ENCODE measurements at places on chromosomes 7 and 10.
A peak's percentile ranks its signal among the peaks of the same experiment; 100 is the strongest.

GRCh38 chr7:155829796-155830470 is 17.7 kb upstream of the SHH start:
- DNase-seq: no peak

DNA sequence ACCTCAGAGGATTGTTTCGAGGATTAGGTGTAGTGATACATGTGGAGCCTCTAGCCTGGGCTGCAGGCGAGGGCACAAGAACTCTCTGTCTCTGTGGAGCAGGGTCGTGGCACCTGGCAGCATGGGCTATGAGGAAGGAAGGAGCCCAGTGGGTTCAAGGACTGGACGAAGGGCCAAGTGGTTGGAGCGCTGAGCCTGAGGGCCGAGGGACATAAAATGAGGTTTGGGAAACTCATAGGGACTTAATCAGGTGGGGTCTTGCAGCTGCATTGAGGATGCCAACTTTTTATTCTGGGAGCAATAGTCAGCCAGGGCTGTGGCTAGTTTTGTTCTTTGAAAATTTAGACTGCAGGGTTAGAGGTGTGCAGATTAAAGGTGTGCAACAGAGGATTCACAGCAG is 33.0 kb upstream of the ZNF32 start:
- no peak for DNase-seq

DNA sequence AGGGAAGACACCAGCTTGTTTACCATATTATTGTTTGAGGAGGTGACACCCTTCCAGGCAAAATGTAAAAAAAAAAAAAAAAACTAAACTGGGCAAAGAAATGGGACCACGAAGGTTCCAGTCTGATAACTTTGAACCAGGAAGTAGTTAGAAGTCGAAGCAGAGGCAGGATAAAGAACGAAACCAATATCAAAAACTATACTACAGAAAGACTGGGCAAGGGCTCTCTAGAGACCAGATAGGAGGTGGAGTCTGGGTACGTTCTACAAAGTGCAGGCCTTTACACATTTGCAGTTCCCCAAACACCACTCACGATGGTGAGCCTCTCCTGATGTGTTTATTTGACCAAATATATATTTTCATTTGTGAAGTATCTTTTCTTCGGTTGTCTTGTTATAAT is 125.7 kb upstream of the CDK1 start:
- no peak for DNase-seq

GRCh38 chr10:5566614-5567013 is 41.9 kb downstream of the CALML3 start:
- DNase-seq: no peak

DNA sequence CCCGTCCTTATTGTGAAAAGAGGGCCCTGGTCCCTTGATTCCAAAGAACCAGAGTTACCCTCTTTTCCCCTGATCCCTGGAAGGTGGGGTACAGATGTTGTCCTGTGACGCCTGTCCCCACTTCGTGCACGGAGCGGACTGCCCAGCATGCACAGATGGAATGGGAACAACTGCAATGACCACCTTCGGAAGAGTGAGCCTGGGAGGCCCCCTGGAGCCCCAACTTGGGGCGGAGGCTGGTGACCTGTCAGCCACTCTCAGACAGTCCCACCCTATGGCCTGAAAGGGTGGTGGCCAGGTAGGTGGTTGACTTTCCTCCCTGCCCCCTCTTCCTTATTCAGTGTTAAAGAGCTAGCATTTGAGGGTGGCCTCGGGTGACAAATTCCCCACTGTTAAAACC is 196.6 kb upstream of the GALNT17 start:
- no peak for DNase-seq

DNA sequence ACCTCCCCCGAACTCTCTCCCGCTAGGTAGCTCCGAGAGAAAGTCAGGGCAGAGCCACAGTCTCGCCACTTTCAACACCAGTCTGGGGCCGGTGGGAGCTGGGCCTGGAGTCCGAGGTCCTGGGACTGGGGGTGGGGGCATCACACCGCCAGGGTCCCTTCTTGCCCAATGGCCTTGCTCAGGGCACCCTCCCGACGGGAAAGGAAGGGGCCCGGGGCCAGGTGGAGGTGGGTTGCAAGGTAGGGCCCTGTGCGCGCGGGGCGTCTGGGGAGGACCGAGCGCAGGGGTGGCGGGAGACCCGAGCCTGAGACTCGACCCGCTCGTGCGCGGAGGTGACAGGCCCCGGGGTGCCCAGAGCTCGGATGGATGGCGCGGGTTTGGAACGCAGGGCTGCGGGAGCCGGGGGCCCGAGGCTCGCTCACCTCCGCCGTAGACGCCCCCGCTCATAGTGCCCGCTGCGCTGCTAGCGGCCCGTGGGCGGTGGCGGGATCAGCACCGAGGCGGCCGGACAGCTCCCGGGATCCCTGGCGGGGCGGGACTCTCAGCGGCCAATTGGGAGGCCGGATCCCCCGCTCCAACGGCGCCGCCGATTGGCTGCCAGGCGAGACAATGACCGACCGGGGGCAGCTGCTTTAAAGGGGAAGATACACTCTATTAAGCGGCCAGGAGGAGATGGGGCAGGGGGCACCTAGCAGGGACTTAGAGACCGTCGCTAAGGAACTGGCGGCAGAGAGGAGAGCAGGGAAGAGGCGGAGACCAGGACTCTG is at the start of gene ACTL6B:
TSS of gene ACTL6B (minus strand) at position 541 of the 767 bp plus-strand sequence. CDS start at position 447, 94 bp downstream.
- DNase-seq: peak; percentile 88

DNA sequence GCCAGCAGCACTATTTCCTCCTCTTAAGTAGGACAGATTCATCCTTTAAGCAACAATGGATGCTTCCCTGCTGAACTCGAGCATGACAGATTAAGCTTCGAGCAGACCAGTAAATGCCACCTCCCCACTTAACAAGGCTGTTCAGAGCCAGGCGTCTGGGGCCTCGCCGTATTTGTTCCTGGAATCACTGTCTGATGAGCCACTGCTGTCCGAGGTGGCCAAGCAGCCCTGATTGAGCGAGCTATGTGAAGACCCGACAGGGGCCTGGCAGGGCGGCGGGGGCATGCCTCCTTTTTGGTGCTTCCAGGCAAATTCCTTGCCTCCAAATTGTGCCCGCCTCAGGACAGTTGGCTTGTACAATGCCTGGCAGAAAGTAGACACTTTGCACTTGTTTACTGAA is 862.6 kb downstream of the NRG3 start:
- DNase-seq: no peak

DNA sequence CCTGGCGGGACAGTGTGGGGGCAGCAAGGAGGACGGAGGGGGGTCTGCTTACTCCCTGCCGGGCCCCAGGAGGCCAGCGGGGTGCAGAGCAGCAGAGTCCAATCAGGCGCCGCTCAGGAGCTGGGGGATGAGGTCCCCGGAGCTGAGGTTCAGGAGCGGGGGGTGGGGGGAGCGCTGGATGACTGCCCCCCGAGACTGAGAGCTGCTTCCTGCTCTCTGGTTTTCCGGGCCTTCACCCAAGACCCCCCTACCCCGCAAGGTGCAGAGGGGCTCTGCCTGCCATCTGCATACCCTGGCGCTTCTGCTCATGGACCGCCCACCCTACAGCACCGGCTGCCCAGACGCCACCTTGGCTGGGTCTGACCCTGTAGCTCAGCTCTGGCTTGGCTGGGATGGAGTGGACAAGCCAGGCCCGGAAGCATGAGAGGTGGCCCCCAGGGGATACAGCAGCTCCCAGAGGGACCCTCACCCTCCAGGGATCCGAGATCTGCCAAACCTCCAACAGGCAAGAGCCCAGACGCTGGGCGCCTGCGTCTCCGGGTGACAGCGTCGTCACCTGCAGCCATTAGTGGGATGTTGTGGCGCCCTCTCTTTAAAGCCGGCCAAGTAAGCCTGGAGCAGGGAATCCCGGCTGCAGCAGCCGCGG is 930 bp downstream of the KNDC1 start:
- DNase-seq: no peak

DNA sequence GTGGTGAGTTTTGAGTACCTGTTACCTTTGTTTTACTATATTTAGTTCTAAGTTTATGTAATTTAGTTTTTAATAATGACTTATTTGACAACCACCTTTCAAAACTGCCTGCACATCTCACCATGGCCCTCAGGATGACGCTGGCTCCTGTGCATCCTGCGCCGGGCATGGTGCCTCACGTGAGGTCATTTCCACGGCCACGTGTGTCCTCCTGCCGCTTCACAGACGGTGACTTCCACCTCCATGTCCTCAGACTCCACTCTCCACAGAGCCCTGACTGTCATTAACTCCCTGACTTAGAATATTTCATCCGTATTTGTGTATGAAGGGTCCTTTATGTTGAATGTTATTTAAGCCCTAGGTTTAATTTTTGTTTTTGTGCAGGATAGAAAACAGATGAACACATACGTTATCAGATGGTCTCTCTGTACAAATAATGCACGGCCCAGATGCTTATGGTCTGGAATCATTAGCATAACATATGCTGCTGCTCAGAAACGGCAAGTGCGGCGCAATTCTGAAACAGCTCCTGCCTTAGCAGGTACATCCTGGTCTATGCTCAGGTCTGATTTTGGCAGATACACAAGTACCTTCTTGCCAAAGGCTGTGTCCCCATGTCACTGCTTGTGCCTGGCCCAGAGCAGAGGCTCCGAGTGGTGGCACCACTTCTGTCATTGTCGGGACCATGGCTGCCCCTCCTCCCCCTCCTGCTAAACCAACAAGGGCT is 155.8 kb downstream of the WDR37 start:
- DNase-seq: no peak

- DNase-seq: no peak
These were observed 138.0 kb upstream of the NPS start for GRCh38 chr10:127411062-127411461.

- DNase-seq: no peak
These were observed 111.3 kb upstream of the TNS3 start for GRCh38 chr7:47693216-47693615.

- no peak for DNase-seq
These were observed 110.9 kb downstream of the CCDC7 start for GRCh38 chr10:32556783-32557395.

- DNase-seq: no peak
These were observed 140.6 kb downstream of the KIAA1217 start for GRCh38 chr10:24349379-24350001.

DNA sequence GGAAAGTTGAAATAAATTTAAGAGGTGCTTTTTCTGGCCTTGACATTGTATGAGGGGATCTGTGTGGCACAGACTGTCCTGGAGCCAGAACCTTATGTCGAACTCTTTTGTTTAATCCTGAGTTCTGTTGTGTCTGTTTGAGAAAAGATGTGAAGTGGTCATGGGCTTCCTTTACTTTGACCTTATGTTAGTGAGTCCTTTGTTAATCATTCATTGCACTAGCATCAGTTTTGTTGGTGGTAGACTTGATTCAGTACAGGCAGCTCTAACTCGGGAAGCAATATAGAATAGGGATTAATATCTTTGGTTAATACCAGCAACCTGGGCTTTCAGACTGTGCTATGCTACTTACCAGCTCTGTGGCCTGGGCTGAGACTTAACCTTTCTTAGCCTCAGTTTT is 123.9 kb upstream of the FZD1 start:
- no peak for DNase-seq

- DNase-seq: no peak
These were observed 1031.7 kb downstream of the LRMDA start for GRCh38 chr10:76463111-76463510.

DNA sequence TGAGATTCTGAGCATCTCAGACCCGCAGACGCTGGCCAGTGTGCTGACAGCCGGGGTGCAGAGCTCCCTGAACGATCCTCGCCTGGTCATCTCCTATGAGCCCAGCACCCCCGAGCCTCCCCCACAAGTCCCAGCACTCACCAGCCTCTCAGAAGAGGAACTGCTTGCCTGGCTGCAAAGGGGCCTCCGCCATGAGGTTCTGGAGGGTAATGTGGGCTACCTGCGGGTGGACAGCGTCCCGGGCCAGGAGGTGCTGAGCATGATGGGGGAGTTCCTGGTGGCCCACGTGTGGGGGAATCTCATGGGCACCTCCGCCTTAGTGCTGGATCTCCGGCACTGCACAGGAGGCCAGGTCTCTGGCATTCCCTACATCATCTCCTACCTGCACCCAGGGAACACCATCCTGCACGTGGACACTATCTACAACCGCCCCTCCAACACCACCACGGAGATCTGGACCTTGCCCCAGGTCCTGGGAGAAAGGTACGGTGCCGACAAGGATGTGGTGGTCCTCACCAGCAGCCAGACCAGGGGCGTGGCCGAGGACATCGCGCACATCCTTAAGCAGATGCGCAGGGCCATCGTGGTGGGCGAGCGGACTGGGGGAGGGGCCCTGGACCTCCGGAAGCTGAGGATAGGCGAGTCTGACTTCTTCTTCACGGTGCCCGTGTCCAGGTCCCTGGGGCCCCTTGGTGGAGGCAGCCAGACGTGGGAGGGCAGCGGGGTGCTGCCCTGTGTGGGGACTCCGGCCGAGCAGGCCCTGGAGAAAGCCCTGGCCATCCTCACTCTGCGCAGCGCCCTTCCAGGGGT is 703 bp downstream of the RBP3 start:
- no peak for DNase-seq

DNA sequence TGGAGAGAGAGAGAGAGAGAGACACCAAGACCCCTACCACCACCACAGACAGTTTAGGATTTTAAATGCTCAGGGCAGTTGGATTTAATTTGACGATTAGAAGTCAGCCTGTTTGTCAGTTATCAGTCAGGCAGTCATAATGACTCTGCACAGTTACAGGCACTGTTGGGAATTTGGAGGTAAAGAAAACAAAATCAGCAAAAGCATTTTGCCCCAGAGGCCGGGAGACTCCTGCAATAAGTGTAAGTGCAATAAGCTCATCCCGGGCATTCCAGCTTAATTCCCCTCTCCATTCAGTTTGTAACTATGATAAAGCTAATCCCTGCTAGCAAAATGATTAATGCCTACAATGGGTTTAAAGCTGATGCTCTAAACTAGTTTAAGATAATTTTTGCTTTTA is 13.5 kb downstream of the SEMA3C start:
- no peak for DNase-seq

- no peak for DNase-seq
These were observed 51.7 kb downstream of the XRCC2 start for GRCh38 chr7:152624228-152624627.

DNA sequence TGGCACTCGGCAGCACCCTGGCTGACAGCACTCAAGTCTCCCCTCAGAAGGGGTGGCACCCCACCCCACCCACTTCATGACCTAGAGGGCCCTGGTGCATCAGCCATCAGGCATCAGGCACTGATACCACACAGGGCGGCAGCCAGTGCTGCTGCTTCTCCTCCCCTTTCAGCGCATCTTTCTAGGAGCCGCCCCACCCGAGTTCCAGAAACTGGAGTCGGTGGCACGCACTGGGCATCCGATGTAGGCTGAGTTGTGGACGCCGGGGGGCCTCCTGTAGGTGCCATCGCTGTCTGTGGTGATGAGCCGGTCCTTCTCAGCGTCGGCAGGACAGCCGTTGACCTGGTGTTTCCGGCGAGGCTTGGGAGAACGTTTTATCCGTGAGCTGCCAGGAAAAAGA is 69.7 kb upstream of the ATP6V0A4 start:
- DNase-seq: no peak

- no peak for DNase-seq
These were observed 39.1 kb downstream of the CDK1 start for GRCh38 chr10:60817398-60817805.

DNA sequence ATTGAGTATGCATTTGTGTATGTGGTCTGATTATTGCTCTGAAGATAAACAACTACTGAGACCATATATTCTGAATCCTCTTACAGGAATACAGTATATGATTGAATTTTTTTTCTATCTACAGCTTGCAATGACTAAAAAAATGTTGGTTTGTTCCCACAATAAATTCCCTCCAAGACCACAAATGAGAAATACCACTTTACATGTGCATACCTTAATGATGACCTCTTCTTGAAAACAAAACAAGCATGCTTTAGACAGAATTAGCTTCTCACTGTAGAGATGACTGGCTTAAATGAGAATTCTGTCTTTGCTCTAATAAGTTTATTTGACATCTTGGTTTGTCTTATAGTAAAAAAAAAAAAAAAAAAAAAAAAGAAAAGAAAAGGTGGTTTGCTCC is 241.5 kb downstream of the PCDH15 start:
- no peak for DNase-seq

GRCh38 chr7:29327455-29327854 is 132.9 kb downstream of the CHN2 start:
- no peak for DNase-seq
